ENCODE measurements at places on chromosomes 7 and 10.

DNA sequence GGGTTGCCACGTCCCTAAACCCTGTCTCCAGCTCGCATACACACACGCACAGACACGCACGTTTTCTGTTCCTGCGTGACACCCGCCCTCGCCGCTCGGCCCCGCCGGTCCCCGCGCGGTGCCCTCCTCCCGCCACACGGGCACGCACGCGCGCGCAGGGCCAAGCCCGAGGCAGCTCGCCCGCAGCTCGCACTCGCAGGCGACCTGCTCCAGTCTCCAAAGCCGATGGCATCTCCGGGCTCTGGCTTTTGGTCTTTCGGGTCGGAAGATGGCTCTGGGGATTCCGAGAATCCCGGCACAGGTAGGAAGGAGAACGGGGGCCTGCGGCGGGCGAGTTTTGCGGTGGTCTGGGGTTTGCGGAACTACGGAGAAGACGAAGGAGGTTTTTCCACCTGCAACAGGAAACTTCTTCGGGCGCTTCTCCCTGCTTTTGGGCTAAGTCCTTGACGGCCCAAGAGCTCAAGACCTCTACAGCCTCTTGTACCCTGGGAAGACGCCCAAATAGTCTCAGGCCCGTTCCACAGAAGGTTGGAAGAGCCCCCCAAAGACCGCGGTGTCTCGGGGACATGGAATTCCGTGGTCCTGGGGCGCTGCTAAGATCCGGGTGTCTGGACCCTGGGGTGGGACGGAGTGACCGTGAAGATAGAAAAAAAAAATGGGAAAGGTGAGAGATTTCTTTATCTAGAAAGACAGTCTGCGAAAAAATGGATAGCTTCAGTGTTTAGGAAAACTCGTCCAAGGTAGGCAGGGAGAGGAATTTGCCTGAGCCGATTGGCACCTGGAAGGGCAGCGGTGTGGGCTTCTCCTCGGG lies at the start of gene GAD2:
Gene GAD2 (plus strand): TSS at position 190 of the 811 bp plus-strand sequence. CDS start 36 bp downstream, at position 226.
- DNase-seq = no peak

DNA sequence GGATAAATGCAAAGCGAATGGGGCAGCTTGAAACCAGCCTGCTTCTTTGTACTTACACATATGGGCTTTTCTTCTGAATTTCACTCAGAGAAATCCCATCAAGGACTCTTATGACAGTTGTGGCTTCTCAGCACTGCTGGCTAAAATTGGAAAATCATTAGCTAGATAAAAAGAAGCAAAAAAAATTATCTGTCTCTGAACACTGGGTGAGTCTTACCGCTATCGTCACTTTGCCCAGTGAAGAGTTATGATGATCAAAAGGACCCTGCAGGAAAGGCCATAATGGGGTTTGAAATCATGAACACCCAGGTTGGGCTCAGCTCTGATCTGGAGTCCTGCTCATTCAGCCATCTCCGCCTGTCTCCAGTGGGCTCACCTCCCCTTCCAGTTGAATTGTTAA lies 34.3 kb downstream of the AOAH start:
- DNase-seq = no peak

DNA sequence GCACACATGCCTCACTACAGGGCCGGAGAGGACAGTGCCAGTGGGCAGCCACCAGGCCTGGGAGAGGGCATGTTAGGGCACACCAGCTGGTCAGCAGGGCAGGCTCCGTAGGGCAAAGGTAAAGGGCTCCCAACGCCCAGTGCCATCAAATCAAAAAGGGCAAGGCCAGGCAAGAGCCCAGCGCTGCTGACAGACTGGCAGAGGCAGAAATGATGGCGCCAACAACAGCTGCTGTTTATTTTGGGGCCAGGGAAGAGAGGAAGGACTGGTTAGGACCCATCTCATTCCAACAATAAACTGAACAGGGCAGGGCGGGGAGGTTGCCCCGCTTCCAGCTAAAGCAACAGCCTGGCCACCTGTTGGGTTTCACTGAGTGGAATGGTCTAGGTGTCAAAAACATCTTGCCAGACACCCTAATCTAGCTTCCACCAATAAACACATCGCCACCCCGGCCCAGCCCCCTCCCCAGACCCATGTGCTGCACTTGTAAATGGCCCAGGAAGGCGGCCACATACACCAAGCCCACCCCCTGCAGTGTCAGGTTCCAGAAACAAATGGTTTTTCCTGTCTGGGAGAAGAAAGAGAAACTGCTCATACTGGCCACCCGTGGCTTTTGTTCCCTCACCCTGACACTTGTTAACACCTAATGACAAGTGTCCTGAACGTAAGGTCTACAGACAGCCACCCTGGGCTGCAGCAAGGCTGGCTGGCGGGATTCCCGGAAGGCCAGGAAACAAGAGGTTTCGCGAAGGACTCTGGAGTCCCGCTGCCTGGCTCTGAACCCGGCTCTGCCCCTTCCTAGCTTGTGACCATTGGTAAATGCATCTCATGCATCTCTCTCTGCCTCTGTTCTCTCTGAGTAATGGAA lies 15.3 kb downstream of the SH3PXD2A start:
- no peak for DNase-seq

- no peak for DNase-seq
These were observed 75.6 kb upstream of the LRRC4 start for GRCh38 chr7:128106821-128107220.

- no peak for DNase-seq
These were observed 40.6 kb downstream of the AKR1B15 start for GRCh38 chr7:134589491-134589941.

DNA sequence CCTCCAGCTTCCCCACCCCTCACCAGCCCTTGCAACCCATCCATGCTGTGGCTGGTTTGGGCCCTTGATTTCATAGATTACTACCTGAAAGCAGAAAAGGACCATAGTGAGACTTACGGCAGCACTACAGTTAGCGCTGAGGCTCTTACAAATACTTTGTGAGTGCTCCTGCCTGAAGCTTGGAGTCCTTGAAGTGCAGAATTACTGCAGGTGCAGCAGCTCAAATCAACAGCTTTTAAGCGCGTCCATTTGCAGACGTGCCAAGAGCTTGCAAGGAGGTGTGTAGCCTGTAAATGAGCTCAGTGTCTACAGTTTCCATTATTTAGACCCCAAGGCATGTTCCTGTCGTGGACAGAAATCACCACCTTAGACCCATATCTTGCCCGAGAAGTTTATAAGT lies 103.0 kb downstream of the CELF2 start:
- no peak for DNase-seq

DNA sequence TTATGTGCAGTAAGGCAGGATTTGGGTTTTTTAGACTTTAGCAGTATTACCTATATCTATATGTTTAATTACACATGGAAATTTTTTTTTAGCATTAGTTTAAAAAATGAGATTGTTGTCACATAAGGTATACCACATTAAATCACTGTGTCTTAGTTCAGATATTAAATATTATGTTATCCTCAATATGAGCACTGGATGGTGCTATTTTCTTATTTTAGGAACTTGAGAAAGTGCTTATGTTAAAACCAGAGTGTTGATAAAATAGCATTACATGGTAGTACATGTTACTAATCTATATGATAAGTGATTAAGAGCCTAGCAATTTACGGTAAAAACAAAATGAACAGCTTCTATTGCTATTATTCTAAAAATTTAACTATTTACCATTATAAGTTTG lies 28.8 kb downstream of the MIOS start:
- no peak for DNase-seq

GRCh38 chr10:92712016-92712889 lies 22.5 kb downstream of the HHEX start:
- DNase-seq = no peak

- DNase-seq = no peak
These were observed 28.9 kb upstream of the DNMBP start for GRCh38 chr10:100038561-100039071.

- DNase-seq = no peak
These were observed 247.9 kb downstream of the BAMBI start for GRCh38 chr10:28925121-28925663.

DNA sequence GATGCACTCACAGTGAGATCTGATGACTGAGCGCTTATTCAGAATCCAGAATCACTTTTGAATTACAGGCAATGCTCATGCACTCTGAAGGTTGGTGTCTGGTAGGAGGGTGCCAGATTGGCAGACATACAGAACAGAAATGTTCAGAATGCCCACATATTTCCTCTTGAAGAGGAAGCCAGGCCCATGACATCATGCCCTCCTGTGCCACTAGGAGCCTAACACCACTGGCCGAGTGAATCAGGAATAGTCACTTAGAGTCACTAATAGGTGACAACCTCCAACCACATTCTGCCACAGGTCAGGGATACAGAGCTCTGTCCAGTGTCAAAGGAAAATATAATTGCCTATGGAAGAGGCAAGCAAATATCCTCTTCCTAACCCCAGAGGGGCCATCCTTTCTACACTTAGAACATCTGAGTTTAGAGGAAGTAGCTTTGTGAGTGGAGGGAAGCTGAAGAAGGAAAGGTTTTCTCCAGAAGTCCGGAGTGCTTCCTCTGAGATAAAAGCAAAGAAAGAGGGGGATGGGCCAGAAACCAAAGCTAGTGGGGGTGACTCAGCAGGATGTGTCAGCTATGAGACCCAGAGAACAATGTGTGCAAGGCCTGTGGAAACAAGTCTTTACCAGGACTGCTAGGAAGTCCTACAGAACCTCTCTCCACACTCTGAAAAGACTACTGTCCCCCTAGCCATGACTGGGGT lies 838.8 kb downstream of the GRID1 start:
- no peak for DNase-seq

DNA sequence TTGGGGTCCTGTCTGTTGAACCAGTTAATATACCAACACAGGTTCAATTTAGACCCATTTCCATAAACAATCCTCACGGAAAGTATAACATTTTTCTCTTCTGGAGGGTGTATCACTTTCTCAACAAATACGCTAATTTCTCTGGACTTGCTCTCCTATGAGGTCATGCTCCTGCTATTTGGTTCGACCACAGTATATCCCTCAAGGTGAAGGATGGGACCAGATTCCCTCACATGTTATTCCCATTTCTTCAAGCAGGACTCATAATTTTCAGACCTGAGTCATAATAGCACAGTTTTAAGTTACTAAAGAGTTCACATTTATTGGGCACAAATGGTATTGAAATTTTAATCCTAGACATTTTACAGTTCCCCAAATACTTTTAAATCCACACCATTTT lies 57.2 kb downstream of the ADAM12 start:
- DNase-seq = no peak

- no peak for DNase-seq
These were observed 105.8 kb downstream of the GPR158 start for GRCh38 chr10:25280573-25280972.

GRCh38 chr7:75690121-75690523 lies 48.6 kb downstream of the HIP1 start:
- DNase-seq = no peak

GRCh38 chr7:122989041-122989440 lies 6.5 kb downstream of the TAS2R16 start:
- DNase-seq = no peak

DNA sequence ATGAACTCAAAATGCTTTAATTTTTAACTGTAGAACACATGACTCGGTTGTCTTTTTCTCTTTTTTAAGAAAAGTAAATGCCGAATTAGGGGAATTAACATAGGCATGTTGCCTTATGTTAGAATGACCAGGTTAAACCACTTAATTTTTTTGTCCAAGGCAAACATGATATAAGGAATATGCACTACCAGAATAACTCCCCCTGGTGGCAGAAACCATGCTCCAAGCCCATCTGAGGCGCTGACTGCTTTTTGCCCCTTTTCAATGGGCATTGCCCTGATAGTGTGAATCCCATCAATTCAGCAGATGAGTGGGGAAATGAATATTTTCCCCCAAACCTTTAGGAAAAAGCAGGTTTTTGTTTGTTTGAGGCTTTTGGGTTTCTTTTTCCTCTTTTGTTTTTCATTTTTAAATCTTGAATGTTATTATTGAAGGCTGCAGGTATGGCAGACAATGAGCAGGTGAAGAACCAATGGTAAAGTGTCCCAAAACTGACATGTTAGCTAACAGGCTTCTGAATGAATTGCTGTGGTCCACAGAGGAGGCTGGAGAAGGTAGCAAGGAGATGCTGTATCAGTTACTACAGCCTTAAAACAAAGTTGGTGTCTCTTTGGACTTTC lies 284.3 kb downstream of the SORCS3 start:
- DNase-seq = no peak

DNA sequence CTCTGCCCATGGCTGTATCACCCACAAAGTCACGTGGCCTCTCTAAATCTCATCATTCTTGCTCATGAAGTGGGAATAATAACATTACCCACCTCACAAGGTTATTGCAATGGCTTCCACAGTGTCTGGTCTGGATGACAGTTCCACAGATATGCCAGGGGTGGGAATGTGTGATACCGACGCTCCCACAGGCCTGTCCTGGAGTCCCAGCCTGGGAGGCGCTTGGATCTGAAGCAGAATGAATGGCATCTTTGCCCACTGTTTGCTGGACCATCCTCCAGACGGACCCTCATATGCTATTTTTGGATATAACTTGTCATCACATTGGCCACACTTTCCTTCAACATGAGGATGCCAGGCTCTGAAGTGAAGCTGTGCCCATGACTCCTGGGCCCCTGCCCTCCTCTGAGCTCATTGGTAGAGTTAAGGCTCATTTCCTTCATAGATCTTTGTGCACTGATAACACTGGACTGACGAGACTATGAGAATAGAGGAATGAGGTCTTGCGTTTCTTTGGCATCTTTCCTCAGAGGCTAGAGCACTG lies 279.8 kb upstream of the ZNF32 start:
- no peak for DNase-seq

DNA sequence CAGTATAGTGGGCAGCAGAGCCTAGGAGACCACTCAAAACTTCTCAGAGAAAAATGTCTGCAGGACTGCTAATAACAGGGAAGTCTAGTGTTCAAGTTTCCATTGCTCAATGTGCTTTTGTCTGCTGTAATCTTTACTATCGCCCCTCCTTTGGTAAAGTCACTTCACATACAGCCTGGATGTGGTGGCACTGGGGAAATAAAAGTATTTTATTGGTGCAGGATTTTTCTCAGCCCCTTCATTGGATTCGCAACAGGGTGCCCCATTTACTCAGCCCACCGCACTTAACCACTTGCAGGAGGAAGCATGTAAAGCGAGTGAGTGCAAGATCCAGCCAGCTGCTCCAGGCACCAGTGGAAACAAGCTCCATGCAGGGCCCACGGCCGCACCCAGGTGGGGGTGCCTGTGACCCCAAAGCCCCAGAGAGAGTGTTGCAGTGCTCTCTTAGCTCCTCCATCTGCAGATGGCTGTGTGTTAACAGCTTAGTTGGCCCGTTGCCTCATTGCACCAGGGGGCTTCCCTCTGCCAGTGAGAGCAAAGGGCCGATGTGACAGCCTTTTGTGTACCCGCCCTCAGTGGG lies 163.5 kb upstream of the TMEM72 start:
- DNase-seq = no peak

DNA sequence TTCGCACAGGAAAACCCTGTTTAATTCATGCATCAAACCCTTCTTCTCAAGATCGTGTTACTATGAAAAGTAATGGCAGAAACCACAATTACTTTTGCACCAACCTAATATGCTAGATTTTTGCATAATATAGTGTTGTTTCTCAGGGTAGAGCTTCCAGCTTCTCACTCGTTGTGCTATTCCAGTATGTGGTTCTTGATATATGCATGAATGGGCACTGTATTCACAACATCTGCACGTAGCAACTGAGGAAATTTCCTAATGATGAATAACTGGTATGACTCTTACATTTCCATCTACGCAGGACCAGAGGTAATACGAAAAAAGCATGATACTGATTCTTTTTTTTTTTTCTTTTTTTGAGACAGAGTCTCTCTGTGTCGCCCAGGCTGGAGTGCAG lies 326.6 kb upstream of the GALNT17 start:
- no peak for DNase-seq

GRCh38 chr10:45438466-45439090 lies 64.6 kb downstream of the ALOX5 start:
- no peak for DNase-seq

All from GM12892 (cell line).